Dermis blood vessel endothelial cell (primary cell): ENCODE measurements at places on chromosomes 6 and 20. TPM values are rescaled to one million over a fixed set of nuclear protein-coding genes. Genes with fewer than 3 reads are reported as not detected.

DNA sequence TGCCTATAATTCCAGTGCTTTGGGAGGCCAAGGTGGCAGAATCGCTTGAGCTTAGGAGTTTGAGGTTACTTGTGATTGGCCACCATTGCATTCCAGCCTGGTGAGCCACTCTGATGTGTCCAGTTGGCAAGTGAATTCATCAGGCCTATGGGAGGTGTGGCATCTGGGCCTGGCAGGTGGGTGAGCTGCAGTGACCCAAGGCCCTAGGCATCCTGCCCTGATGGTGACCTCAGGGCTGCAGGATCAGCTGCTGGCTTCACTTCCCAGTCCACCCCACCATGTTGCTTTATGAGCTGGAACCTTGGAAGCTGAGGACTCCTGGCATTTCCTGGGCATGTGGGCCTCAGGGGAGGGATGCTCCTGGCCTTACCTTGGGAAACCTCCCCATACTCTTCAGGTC is 20.5 kb downstream of the RSPH9 start:
- DNase-seq = no peak

DNA sequence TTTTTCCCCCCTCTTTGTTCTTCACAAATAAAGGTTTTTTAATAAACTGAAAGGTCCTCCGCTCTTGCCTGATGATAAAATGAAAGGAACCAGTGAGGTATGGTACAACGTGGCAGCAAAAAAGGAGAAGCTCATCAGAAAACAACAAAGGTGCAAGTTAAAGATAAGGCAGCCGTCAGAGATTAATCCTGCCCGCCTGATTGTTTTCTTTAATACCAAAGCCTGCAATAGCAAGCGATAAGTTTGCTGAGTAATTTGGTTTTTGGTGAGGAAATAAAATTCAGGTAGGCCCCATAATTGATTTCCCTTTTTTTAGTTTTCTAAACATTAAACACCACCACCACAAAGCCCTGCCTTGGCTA is 177.9 kb downstream of the MBOAT1 start:
- no peak for DNase-seq

Gene GDAP1L1
- not detected in 2 replicates for total RNA-seq

Gene TRDN
- total RNA-seq = not detected in 2 replicates

Gene RBM24
- 2.9 and 3.4 TPM in 2 replicates for total RNA-seq
